ENCODE measurements at places on chromosomes 12 and 14.
A peak's percentile ranks its signal among the peaks of the same experiment; 100 is the strongest.

DNA sequence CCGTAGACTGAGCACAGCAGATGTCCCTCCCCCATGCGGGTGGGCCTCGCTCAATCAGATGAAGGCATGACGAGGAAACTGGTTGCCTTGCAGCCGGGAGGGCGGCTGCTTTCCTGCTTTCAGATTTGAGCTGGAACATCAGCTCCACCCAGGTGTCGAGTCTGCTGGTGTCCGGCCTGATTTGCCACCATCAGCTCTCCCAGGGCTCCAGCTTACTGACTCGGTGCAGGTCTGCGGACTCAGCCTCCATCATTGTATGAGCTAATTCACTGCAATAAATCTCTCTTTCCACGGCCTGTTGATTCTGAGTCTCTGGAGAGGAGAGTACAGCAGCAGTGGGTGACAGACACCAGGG, 156.2 kb downstream of the KIF26A start:
- H3K4me3 ChIP-seq, result no peak overlapping the region
- H3K4me1 ChIP-seq, result no peaks in the 10 kb centered on the region
- H3K36me3 ChIP-seq, result peaks cover 2% of the 10 kb centered on the region
- H3K27ac ChIP-seq, result peak overlapping the region; percentile 67

DNA sequence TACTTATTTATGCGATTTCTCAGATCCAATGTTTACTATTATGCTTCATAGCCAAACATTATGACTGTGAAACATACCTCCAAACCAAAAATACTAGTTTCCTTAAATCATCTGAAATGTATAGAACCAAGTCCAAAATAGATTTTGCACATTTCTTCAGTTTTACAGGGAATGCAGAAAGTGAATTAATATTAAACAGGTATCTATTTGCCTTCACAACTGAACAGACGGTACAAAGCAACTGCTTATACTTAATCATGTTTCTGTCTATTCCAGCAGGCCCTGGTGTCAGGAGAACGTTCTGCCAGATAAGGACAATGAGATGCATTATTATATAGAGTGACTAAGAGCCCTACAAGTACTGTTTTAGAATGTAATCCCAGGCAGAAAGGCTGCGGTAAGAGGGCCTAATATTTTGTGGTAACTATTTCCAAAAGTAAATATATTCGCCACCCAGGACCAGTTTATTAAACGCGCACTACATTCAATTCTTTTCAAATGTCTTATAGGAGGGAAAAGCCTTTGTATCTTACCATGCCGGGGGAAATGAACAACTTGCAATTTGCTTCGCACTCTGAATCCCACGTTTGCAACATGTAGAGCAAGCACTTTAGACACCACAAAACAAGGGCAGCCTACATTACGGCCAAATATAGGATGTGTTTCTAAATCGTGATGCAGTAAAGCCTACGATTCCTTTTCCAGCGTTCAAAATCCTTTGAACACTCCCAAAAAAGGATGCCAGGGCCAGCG, 1.5 kb downstream of the CORO1C start:
- no peak for DNase-seq
- H3K27me3 ChIP-seq, result no peaks in the 10 kb centered on the region
- peaks cover 22% of the 10 kb centered on the region for H3K36me3 ChIP-seq

DNA sequence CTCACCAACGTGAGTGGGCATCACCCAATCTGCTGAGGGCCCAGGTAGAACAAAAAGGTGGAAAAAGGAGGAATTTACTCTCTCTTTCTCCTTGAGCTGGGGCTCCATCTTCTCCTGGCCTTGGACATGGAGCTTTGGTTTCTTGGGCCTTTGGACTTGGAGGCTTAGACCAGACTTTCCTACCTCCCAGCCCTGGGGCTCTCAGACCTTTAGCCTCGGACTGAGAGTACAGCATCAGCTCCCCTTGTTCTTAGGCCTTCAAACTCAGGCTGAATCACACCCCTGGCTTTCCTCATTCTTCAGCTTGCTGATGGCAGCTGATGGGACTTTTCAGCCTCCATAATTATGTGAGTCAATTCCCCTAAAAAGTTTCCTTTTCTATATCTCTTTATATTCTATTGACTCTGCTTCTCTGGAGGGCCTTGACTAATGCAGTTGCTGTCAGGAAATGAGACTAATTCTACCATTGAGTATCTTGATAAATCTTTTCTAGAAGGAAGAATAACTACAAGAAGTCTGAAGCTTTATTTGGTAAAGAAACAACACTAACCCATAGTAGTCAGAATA, 15.9 kb upstream of the CLEC4E start:
- no peaks in the 10 kb centered on the region for H3K36me3 ChIP-seq
- H3K4me1 ChIP-seq, result no peaks in the 10 kb centered on the region
- no peak for DNase-seq
- peaks cover 15% of the 10 kb centered on the region for H3K27me3 ChIP-seq
- no peak overlapping the region for H3K27ac ChIP-seq
- H3K4me3 ChIP-seq, result no peak overlapping the region

GRCh38 chr12:63040526-63041220, 105.7 kb upstream of the PPM1H start:
- no peaks in the 10 kb centered on the region for H3K36me3 ChIP-seq
- no peaks in the 10 kb centered on the region for H3K4me1 ChIP-seq
- H3K27ac ChIP-seq, result no peak overlapping the region

- no peak overlapping the region for H3K4me3 ChIP-seq
- H3K27ac ChIP-seq, result no peak overlapping the region
- H3K27me3 ChIP-seq, result peaks cover 51% of the 10 kb centered on the region
- DNase-seq, result no peak
Measured at GRCh38 chr12:12898911-12899511, 7.6 kb downstream of the GPRC5A start.

GRCh38 chr14:90045616-90046015, 16.2 kb upstream of the KCNK13 start:
- no peak for DNase-seq
- no peaks in the 10 kb centered on the region for H3K4me1 ChIP-seq
